GM12892 (cell line): ENCODE measurements at places on chromosomes 13 and 19.

GRCh38 chr13:32007494-32007893 is 24.1 kb upstream of the FRY start:
- no peak for DNase-seq

DNA sequence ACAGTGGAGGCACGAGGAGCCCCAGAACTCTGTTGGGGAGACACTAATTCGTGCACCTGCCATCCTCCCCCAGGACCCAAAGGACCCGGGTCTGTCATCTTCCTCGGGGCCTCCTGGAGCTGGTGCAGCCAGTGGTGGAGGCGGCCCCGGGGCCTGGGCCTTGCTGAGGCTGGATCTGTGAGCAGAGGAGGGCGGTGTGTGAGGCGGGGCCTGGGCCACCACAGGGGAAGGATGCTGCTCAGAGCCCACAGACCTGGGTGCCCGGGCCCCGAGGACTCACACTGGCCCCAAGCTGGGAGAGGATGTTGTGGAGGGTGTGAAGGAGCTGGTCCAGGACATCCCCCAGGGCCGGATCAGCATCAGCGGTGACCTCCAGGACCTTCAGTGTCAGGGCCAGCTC is 8.3 kb downstream of the IFNL3 start:
- DNase-seq = no peak

DNA sequence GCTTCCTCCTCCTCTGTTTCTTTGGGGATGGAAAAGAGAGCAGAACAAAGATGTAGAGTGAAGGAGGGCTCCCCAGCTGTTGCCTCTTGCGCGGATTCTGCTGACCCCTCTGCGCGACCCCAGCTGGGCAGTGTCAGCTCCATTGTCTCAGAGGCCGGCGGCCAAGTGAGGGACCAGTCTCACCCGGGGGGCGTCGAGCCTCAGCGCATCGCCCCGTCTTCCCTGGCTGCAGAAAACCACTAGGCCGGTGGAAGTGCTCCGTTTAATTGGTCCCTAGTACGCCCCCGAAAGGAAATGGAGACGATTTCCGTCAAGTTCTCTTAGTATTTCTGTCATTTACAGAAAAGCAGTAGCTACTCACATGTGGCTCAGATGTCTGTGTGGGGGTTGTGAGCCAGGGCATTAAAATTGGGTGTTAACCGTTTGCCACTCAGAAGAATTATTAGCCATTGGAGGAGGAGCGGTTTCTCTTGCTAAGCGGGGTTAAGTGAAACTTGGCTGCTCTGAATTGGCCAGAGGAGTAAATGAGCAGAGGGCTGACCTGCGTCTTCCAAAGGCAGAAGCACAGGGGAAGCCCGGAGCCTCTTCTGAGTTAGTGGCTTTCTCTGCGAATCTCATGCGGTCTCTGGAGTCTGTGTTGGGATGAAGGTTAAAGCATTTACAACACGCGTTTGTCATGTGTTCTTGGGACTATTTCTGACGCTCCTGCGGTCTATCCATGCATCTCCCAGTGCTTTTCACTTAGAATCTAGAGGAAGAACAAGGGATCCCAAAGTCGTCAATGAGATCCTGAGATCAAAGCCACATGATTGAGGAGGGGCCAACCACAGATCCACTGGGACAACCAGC is 132.8 kb upstream of the MYO16 start:
- DNase-seq = no peak

- no peak for DNase-seq
Measured at GRCh38 chr13:40023595-40024203, 368.2 kb downstream of the COG6 start.

DNA sequence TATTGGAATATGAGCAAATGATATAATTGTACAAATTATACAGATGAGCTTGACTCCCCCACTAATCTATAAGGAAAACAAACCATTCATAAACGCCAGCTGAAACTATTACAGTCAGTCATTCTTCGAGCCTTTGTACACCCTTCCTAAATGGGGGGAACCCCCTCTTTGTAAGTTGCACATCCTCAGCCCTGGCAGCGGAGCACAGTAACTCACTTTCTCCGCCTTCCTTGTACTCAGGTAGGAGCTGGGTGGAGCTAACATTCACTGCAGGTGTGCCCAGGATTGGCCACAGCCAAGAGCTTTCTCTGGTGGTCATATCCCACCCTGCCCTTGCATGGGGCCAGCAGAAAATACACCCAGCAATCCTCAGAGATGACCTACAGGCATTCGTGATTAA is 28.6 kb downstream of the PIN1 start:
- DNase-seq = no peak

- DNase-seq = no peak
Measured at GRCh38 chr19:47765523-47766358, 12.8 kb upstream of the SELENOW start.

DNA sequence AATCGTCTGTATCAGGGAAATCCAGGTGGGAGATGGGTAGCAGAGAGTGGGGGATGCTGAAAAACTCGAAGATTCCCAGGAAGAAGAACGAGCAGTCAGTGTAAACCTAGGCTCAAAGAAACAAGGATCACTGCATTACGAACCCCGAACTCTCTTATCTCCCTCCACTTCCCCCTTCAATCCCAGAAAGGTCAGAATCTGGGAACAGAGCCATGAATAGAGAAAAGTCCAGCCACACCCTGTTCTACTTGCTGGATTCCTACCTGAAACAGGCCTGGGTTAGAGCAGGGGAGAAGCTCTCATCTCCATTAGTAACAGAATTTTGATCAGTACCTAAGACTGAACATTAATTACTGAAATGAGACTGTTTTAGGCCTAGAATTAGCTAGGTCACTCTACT is 24.4 kb downstream of the EPSTI1 start:
- no peak for DNase-seq

DNA sequence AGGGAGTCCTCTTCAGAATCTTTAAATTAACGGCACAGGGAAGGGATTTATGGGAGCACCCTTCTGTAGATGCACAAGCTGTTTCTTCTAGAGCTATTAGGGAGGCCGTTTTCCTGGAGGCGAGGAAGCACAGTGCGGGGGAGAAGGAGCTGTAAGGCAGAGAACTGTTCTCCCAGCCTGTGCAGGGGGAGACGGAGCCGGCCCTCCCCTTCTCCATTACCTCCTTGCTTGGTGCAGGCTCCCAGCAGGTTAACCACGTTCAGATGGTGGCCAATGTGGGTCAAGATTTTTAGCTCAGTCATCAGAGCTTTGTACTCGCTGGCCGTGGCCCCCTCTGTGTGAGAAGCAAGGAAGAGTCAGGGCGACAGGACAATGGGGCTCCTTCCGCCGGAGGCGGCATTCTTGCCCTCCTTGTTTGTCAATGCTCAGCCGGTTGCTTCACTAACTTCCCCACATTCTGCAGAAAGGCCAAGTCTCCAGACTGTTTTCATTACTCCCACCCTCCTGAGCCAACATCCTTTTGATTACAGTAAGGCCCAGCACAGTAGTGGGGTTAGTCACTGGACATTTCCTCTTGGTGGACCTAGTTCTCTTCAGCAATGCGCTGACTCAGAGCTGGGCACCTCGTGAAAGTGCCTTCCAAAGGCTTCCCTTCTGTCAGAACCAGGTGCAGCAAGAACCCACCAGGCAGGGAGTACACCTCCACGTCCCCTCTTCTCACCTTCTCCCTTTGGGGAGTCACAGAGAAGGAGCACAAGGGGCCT is 165.4 kb downstream of the FLT1 start:
- DNase-seq = no peak

- DNase-seq = no peak
Measured at GRCh38 chr13:106291006-106291405, 244.5 kb downstream of the EFNB2 start.

DNA sequence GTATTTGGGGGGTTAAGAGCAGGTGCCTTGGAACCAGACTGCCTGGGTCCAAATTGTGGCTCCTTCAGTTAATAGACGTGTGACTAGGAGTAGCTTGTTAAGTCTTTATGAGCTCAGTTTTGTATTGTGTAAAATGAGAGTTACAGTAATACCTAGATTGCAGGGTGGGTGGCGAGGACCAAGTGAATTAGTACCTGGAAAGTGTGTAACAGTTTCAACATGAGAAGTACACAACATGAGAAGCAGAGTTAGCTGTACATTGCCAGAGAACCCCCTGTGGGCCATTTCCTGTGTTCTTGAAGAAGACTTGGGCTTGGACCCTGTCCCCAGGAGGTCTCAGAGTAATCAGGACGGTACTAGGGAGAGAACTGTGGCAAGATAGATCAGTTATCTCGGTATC is 36.8 kb downstream of the PPP2R1A start:
- DNase-seq = no peak

- DNase-seq = peak; percentile 95
Measured at GRCh38 chr19:15449620-15450527, at the start of gene WIZ. TSS of gene WIZ (minus strand) at chr19:15449956. CDS start at chr19:15448307, 1,649 bp downstream.

- no peak for DNase-seq
Measured at GRCh38 chr13:106617561-106617960, 49.6 kb upstream of the ARGLU1 start.

- no peak for DNase-seq
Measured at GRCh38 chr13:37597477-37598025, 1.0 kb downstream of the POSTN start.

- DNase-seq = no peak
Measured at GRCh38 chr13:106568299-106569003, 514 bp upstream of the ARGLU1 start.

DNA sequence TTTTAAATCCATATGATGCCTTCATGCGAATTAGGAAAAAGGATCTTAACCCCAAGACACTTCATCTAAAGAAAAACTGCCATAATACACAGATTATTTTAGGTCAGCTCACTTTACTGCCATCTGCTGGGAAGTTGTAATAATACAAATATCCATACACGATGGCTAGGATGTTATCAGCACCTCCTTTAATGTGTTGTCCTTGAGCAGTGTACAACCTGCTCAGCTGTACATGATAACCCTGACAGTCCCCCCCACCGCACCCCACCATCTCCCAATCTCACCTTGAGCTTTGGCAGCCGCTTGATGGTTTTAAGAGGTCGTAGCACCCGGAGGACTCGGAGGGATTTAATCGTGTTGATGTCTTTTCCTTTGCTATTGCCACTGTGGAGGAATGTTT is 112.2 kb downstream of the IER2 start:
- no peak for DNase-seq

- no peak for DNase-seq
Measured at GRCh38 chr19:40266912-40267600, 18.1 kb downstream of the AKT2 start.

- DNase-seq = no peak
Measured at GRCh38 chr19:10752237-10752912, 34.5 kb downstream of the DNM2 start.

- DNase-seq = no peak
Measured at GRCh38 chr13:97234742-97235141, 12.6 kb downstream of the MBNL2 start.

DNA sequence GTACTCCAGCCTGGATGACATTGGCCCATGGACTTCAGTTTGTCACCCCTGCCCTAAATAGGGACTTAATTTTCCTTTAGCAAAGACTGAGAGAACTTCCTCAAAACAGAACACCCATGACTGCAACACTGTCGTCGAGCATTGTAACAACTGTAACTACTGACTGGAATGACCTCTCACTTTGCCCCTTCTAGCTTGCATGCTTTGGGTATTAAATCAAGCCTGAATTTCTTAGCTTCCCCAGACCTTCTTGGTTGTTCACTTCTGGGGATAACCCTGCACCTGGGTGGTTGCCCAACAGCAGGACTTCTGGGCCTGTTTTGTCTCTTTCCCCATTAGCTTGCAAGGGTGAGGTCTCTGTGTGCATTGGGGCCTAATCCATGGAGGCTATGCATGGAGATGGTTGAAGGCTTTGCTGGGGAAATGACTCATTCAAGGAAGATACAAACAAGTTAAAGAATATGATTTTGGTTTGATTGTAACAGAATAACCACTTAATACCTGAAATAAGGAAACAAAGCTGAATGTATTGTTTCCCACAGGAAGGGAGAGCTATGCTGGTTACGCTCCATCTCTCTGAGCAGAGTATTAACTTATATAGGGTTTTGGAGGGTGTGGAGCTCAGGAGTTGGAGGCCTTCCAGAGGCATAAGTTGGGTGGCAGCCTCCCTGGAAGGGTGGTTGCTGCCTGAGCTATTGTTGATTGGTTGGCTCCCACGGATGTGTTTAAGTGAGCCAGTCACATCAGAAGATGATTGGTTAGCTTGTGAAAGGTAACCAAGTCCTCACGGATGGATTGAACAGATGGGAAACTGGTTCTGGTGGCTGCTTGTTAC is 34.7 kb upstream of the UBAC2 start:
- DNase-seq = no peak

DNA sequence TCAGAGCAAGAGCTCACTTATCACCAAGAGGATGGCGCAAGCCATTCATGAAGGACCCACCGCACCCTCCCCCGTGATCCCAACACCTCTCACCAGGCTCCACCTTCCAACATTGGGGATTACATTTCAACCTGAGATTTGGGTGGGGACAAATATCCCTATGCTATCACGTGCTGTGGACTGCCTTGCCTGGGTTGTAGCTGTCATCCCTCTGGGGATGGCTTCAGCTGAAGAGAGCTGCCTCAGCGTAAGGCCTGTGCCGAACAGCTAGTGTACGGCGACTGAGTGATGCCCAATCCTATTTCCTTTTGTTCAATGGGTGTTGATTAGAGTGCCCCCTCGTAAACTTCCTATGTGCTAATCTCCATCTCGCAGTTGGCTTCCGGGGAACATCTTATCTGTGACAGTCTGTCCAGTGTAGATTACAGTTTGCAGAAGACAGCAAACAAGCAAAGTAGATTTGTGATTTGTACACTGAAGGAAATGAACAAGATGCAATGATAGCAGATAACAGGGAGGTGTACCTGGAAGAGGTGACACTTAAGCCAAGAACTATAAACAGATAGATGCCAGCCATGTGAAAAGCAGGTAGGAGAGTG is 11.8 kb upstream of the RCBTB1 start:
- no peak for DNase-seq

DNA sequence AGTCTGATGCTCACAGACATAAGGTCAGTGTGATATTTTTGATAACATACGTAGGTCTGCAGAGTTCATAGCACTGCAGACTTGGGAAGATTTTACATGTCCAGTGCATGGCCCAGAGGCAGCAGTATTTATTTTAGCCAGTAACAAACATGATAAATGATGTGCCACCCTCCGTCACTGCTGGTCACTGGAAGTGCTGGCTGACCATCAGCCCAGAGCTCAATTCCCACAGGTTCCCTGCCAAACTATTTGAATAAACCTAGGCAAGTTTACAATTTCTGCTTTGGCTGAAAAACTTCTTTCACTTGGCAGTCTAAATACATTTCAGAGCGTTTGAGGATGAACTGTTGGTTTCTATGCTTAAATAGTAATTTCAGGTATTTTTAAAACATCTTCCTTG is 135.5 kb upstream of the EDNRB start:
- DNase-seq = no peak
